Karpas-422 (cell line): ENCODE measurements at places on chromosomes 1 and 21. TPM values are rescaled to one million over a fixed set of nuclear protein-coding genes. Genes with fewer than 3 reads are reported as not detected.
A peak's percentile ranks its signal among the peaks of the same experiment; 100 is the strongest.

DNA sequence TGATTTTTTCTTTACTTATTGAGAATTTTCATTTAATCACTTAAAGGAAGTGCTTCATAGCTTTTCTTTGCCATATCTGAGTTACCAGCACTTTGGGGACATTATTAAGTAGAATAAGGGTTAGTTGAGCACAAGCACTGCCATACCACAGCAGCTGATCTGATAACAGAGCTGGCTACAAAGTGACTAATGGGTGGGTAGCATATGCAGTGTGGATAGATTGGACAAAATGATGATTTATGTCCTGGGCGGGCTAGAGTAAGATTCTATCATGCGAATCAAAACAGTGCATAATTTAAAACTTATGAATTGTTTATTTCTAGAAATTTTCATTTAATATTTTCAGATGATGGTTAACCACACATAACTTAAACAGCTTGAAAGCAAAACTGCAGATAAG lies 102.2 kb upstream of the SNX7 start:
- DNase-seq = no peak

DNA sequence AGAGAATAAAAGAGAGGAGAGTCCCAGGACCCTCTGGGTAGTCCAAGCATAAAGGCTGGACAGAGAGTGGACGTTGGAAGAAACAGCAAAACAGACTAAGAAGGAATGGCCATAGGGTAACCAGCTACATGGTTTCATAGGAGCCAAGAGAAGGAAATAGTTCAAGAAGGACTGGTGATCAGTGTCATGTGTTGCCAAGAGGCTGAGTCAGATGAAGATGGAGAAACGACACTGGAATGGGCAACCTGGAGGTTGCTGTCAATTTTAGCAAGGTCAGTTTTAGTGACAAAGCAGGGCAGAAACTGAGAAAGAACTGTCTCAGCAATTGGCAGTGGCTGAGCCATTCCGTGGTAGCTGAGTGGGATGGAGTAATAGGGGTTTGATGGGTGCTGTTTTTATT lies 41.4 kb downstream of the HMGB4 start:
- DNase-seq = no peak

DNA sequence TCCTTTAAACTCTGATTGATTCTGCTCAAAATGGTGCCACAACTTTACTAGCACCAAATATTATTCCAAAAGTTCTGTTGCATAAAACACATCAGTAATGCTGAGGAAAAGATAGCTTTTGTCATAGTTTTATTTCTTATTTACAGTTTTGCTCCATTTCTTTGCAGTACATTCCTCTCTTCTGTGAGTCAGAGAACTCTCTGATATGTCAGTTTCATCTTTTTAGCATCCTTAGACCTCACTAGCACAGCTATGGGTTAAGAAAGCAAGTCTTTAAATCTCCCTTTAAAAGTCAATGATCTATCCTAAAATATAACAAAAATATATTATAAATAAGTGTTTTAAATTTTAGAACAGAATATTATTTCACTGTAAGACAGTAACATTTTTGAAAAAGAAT lies 356.6 kb upstream of the SNX7 start:
- no peak for DNase-seq

SLC45A1 gene
- not detected in 2 replicates for total RNA-seq

- no peak for DNase-seq
Observed at GRCh38 chr21:36728371-36729111, 29.6 kb downstream of the SIM2 start.

GRCh38 chr1:70382682-70383081 lies 28.2 kb upstream of the ANKRD13C start:
- DNase-seq = peak; percentile 53
